Ascending aorta (tissue), 2 donors: ENCODE measurements at places on chromosomes 4 and X.
A peak's percentile ranks its signal among the peaks of the same experiment; 100 is the strongest.

DNA sequence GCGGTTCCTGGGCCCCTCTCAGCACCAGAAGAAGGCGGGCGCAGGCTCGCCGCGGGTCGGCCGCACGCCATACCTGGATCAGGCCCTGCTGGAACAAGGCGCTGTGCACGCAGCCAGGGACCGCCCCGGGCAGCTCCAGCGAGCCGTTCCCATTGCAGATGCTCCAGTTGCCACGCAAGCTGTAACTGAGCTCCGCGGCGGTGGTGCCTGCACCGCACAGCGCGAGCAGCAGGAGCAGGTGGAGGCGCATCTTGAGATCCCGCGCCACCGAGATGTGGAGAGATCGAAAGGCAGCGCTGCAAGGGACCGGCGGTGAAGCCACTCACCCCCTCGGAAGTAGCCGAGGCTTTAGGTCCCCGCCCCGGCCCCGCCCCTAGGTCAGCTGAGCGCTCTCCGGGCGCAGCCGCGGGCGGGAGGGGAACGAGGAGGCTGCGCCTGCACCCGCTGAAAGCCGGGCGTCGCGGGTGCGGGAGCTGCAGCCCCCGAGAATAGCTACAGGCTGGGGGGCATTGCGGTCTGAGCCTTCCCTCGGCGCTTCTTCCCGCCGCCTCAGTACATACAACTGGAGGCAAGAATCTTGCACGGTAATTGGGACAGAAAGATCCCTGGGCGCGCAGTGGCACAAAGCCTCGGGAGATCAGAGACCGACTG is at the start of gene MANBA:
MANBA (minus strand) TSS at position 324 of the 651 bp plus-strand sequence; CDS start at position 250, 74 bp downstream.
- peak; percentile 30 for DNase-seq

DNA sequence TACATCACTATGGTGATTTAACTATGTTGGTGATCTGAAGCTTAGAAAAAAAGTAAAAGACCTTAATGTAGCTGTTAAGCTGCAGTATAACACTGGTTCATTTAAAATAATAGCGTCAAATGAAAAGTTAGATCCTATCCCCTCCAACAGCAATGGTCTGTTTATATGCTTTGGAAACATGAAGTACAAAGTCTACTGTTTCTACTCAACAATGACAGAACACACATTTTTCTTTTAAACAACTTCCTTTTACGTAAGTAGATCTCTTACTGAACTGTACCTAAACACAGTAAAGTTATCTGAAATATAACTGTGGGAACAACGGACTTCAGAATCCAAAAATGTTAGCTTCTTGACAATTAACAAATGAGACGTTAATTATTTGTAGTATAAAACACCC is 35.3 kb downstream of the BOD1L1 start:
- no peak for DNase-seq

DNA sequence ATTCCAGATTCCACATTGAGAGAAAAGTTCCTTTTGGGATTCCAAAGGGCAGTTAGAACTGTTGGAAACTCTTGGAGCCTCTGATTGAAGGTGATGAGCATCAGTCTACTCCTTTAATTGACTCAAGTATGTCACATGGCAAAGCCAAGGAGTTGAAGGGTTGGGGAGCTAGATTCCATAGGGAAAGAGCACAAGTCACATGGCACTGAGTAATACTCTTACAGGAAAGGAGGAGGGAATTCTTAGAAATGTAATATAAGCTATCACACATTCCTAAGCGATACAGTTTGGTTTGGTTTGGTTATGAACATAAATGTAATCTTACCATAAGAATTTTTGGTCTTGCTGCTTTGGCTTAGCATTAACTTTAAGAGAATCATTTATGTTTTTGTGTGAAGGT is 15.7 kb downstream of the SPCS3 start:
- DNase-seq: no peak

- no peak for DNase-seq
Observed at GRCh38 chrX:148984238-148984637, 483.8 kb downstream of the AFF2 start.

DNA sequence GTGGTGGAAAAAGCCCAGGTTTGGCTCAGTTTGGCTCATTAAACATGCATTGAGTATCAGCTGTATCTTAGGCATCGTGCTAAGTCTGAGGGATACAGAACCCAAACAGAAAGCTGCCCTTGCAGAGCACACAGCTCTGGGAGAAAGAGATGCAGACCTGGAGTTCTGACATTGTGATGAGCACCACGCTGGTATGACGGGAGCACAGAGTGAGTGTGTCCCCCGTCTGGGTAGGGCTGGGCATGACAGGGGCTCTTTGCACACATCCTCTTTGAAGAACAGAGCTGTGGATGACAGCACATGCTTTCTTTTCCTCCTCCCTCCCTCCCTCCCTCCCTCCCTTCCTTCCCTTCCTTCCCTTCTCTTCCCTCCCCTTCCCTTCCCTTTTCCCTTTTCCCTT is 52.2 kb downstream of the CLCN4 start:
- no peak for DNase-seq

GRCh38 chr4:105461221-105461620 is 12.6 kb downstream of the PPA2 start:
- DNase-seq: no peak
